ENCODE measurements at places on chromosomes 11 and 22. TPM values are rescaled to one million over a fixed set of nuclear protein-coding genes. Genes with fewer than 3 reads are reported as not detected.

OR52E8 gene
- total RNA-seq = not detected

APOL1 gene
- total RNA-seq = 44.3 TPM

SPTBN2 gene
- 0.43 TPM for total RNA-seq

DEUP1 gene
- total RNA-seq = not detected

FAU gene
- 542 TPM for total RNA-seq
